Activated CD8-positive, alpha-beta T cell treated with anti-CD3 and anti-CD28 coated beads, Interleukin-2, amount 10 ng/mL, durations not matched to agents 7 days and 5 days (primary cell): ENCODE measurements at places on chromosomes 1 and 21. TPM values are rescaled to one million over a fixed set of nuclear protein-coding genes. Genes with fewer than 3 reads are reported as not detected.

- peak; percentile 71 for DNase-seq
Measured at GRCh38 chr1:43565600-43566360, 35.1 kb downstream of the PTPRF start.

Gene ADCY10
- not detected for total RNA-seq

DNA sequence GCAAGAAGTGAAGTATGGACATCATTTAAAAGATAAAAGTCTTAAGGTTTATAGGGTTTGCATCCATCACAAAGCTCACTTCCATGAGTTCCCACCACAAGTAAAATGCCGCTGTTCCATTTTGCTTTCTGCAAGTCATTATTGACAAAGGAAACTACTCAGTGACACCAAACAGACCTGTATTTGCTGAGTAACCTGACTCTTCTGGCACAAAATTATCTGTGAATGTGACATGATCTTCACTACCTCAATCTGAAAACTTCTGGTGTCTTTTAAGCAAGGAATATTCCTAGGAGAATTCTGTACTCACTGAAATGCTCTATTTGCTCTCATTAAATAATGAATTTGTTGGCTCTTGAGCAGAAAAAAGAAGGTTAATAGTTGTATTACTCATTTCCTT lies 1077.4 kb upstream of the ADGRL4 start:
- no peak for DNase-seq

- DNase-seq, result peak; percentile 87
Measured at GRCh38 chr1:58922302-58923089, 138.6 kb upstream of the JUN start.

GRCh38 chr1:173417563-173417962 lies 59.6 kb upstream of the PRDX6 start:
- DNase-seq, result no peak

DNA sequence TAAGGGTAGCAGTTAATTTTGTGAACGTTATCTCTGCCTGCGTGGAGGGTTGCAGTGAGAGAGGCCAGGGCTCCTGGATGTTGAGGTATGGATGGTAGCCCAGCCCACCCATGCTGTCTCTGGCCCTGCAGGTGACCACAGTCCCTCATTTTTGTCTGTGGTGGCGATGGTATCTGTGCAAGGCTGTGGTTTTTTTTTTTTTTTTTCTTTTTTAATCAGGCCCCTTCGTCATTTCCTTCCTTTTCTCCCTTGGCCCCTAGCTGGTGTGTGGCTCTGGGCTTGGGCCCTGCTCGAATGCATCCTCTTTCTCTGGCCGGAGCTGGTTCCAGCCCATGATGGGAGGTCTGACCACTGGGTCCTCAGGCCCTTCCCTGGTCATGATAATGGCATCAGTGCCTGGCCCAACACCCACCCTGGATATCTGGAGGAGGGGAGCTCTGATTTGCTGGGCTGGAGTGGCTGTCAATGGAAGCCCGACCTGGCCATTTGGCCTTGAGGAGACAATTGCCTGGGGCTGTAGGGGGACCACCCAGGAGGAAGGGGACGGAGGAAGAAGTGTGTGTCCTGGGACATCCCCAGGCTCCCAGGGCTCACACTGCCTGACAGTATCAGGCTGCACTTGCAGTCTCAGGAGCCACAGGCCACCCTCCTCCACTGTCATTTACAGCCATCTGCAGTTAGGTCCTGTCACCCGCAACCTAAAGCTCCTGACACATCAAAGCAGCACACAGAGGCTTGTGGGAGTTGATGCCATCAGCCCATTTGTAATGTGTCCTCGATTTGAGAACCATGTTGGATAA lies 8.1 kb upstream of the RNF187 start:
- DNase-seq, result peak; percentile 59

DNA sequence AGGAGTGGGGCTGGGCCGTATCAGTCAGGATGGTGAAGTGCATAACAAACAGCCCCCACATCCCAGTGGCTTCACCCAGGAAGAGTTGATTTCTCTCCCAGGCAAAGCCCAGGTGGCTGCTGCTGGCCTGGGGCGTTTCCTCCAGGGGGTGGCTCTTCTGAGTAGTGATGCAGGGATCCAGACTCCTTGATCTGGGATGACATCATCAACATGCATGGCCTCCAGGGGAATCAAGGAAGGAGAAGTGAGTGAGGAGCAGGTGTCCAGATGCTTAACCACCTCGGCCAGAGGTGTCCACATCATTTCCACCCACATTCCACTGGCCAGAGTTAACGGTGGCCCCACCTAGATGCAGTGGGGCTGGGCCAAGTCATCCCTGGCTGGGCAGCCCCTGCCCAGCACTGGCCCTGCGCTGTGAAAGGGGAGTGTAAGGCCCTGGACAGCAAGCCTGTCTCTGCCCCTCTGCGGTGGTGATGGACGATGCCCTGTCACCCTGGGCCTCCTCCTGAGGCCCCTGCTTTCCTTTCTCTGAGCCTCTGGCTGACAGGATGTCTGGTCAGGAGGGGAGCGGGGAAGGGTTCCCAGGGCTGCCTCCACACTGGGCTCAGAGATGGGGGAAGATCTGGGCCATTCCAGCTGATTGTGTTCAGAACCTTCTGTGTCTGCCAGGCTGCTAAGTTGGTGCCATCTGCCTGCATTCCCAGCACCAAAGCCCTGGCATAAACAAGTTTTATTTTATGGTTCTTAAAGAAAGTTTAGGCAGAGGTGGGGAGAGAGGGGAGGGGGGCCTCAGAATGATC lies 598.2 kb downstream of the MATN1 start:
- DNase-seq, result no peak

- no peak for DNase-seq
Measured at GRCh38 chr1:62110198-62110817, 84.3 kb upstream of the L1TD1 start.

DNA sequence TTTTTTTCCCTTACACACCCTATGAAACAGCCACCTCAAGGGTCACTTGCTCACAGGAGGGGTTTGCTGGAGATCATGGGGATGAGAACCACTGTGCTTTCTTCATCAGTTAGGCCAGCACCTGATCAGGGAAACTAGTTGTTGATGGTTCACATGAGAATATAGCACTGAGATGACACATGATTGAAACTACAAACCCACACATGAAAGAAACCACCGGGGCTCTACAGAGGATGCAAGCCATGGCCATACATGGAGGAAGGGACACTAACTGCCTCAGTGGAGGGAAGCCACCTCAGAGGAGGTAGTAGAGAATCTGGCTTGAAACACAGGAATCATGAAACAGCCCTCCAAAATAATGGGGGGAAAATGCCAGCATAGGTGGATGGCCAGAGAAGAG lies 63.2 kb downstream of the PRKAB2 start:
- DNase-seq, result no peak
